ENCODE measurements at places on chromosomes 7 and 10.

DNA sequence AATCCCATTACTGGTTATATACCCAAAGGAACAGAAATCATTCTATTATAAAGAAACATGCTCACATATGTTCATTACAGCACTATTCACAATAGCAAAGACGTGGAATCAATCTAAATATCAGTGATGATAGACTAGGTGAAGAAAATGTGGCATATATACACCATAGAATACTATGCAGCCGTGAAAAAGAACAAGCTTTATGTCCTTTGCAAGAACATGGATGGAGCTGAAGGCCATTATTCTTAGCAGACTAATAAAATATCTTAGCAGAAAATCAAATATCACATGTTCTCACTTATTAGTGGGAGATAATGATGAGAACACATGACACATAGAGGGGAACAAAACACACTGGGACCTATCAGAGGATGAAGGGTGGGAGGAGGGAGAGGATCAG, 38.8 kb downstream of the CAPZA2 start:
- no peak for DNase-seq

DNA sequence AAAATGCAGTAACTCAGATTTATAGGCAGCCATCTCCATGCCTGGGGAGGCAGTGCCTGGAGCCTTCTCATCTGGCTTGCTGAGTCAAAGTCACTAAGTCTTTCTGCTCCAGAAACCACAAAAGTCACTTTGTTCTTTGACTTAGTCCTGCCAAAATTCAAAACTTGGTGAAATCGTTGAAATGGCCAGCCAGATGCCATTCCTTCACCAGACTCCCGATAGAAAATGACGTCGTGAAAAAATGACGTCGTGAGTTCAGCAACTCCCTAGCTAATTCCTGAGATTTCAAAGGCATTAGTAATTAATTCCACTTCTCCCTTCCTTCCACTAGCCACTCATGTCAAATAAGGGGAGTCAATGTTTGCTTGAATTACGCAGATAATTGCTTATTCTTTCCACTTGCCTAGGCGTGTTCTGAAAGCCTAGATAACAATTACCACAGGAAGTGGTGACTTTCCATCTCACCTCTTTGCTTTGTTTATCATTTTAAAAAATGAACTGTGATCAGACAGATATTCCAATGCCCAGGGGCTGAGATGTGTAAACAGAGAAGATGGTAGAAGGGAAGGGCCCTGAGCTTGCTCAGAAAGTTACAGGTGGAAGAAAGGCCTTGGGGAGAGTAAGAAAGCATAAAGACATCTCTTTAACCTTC, 48.5 kb upstream of the OSBPL3 start:
- DNase-seq = no peak

GRCh38 chr7:92932450-92932849, 96.1 kb upstream of the CDK6 start:
- no peak for DNase-seq

- peak; percentile 64 for DNase-seq
Observed at GRCh38 chr10:132036887-132037675, 28.7 kb upstream of the JAKMIP3 start.

GRCh38 chr10:121941532-121941931, 13.7 kb upstream of the ATE1 start:
- DNase-seq = no peak

Measured in cerebellar cortex (tissue), 1 donor.